ENCODE measurements at places on chromosomes 1 and 21.

- no peak for DNase-seq
These were observed 9.0 kb downstream of the TRIM67 start for GRCh38 chr1:231170875-231171274.

- DNase-seq, result no peak
These were observed 119.1 kb upstream of the GRIK3 start for GRCh38 chr1:37153116-37154100.

- DNase-seq, result no peak
These were observed 27.9 kb upstream of the ATP2B4 start for GRCh38 chr1:203598752-203599151.

DNA sequence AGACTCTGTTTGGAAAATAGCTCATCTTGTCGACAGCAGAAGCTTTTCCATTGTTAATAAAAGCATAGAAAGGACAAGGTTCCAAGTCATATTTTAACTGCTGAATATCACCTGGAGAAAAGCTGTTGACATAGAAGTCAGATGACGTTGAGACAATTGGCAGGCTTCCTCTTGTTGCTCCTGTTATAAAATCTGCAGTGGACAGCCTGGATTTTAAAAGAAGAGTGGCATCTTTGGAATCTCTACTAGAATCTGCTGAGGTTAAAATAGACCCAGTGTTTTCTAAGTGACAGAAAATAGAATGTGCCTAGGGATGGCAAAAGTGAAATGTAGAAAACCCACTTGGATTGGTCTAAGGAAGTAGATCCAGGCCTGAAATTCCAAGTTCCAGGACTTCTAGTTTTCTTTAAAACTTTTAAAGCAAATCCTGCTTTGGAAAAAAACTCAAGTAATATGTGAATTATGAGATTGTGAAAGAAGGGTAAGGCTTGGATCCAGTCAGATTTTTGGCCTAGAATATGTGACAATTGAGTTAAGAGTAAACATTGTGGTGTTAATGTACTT, 53.6 kb upstream of the NEXN start:
- DNase-seq, result no peak

- DNase-seq, result no peak
These were observed 68.1 kb downstream of the RPS6KA1 start for GRCh38 chr1:26597629-26598039.

DNA sequence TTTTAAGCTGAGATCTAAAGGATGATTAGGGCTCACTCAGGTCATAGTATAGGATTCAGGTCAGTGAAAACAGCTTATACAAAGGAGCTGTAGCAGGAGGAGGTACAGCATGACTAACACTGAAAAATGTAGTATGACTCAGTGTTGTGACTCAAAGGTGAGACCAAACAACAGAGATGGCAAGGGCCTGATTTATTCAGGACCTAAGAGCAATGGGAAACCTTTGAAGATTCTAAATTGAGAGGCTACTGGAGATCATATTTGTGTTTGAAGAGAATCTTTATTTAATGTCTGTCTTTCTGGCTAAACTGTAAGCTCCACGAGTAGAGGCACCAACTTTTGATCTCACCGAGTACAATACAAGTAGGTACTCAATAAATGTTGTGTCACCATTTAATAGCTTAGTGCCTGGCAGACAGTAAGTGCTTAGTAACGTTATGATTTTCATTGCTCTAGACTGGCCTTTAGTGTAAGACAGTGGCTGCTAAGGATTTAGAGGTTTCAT, 43.5 kb downstream of the PRKAA2 start:
- no peak for DNase-seq

GRCh38 chr1:184302346-184302745, 84.5 kb upstream of the C1orf21 start:
- DNase-seq, result no peak

GRCh38 chr1:20663365-20663764, 2.2 kb upstream of the DDOST start:
- no peak for DNase-seq

DNA sequence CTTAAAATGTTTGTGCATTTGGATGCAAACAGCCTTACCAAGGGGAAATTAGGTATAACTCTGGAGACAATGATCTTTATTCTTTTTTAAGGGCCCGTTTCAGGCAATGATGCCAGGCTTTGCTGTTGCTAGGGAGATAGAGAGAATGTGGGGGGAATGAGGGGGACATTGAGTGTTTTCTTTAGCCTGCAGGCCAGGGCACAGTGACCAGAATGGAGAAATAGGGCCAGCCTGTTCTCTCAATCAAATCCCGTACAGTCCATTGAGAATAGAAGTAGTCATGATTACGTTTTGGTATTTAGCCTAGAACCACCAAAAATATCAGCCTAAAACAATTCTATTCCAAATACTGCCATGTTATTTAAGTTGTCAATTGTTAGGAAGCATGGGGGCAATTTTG, 49.0 kb downstream of the RGS7 start:
- no peak for DNase-seq

DNA sequence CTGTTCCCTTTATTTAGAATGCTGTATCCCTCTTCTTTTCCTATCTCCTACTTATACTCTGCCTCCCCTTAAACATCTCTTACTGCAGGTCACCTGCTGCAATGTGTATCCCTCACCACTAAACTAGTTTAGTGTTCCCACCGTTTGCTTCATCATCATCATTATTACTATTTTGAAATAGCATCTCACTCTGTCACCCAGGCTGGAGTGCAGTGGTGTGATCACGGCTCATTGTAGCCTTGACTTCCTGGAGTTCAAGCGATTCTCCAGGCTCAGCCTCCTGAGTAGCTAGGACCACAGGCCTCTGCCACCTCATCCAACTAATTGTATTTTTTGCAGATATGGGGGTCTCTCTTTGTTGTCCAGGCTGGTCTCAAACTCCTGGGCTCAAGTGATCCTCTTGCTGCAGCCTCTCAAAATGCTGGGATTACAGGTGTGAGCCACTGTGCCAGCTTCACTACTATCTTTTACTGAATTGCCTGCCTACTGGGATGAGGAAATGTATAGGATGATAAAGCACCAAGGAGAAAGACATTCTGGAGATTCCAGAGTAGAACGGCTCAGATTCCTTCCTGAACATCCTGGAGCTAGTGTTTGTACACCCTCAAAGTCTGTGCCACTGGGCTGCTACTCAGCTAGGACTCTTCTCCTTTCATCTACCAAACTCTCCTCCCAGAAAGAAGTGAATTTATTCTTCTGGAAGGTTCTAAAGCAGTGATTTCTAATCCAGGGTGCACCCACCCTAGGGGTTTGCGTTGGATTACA, 8.6 kb upstream of the IFNAR1 start:
- no peak for DNase-seq

DNA sequence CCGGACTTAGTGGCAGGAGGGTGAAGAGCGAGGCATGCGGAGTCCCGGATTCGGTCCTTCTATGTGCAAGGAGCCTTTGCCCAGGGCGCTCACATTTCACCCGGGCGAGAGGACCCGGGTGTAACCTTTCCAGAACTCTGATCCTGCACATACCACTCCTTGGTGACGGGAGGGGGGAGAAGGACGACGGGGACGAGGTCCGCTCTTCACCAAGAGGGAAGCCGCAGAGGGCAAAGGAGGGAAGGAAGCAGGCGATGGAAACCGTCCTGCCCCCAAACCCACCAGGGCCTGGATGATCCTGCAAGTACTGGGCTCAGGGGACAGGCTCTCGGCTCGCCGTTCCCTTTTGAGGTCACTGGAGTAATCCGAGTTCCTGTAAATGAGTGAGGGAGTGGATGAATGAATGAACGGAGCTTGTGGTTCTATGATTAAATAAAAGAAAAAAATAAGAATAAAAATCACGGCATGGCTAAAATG, 993 bp downstream of the SYPL2 start:
- no peak for DNase-seq

DNA sequence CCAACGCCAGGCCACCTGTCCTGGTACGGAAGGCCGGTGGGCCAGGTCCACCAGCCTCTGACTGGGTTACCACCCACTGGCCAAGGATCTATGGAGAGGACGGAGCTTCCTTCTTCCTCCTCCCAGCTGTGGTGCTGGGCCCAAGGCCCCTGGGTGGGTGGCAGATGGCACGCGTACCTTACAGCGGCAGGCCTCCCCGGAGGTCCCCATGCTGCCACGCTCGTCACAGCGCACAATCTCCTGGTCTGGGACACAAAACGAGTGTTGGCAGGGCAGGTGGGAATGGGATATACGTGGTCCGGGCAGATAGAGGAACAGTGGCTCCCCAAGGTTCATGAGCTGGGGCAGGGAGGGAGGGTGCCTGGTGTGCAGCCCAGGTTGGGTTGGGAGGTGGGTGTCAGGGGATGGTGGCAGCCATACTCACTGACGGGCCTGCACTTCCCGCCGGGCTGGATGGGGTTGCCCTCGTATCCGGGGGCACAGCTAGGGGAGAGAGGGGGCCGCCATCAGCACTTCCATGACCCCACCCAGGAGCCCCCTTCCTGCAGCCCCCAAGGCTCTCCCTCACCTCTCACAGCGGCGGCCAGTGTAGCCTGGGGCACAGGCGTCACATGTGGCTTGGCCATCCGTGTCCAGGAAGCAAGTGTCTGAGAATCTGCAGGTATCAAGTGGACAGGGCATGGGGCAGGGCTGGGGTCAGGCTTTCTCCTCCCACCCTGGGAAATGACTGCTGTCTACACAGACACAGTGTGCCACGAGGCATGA, 58.9 kb downstream of the HSPG2 start:
- no peak for DNase-seq

GRCh38 chr1:54885807-54886723, 930 bp downstream of the DHCR24 start:
- DNase-seq, result no peak

DNA sequence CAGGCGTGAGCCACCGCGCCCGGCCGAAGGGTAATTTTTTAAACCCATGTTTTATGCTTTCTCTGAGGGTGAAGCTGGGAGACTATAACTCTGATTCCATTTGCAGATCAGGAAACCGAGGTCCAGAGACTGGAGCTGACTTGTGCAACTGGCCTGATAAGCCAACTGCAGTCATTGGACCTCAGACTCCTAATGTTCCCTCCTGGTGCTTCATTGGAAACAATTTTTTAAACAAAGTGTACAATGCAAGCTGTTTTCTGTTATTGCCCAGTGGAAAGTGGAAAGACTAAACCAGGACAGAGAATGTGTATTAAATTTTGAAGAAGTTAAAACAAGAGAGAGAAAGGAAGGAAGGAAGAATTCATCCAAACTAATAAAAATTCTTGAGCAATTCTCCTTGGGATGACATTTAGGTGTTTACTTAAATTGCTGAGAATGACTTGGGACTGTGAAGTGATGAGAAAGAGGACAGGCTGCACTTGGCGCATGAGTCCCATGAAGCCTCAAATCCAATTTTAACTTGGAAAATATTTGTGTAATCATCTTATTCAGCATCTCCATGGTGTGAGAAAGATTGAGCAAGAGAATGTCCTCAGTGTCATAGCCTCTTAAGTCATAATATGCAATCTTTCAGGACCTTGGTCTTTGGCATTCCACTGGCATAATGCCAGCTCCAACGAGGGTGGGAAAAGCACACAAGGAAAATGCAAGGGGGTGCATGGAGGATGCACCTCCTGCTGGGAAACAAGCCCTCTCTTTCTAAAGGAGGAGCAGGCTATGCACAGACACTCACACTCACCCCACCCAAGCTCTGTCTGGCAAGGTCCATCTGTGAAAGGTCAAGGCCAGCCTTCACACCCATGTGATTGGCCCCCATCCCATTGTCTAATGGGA, 342.0 kb downstream of the SIPA1L2 start:
- no peak for DNase-seq

- DNase-seq, result no peak
These were observed 126.2 kb downstream of the FGGY start for GRCh38 chr1:59422921-59423575.

DNA sequence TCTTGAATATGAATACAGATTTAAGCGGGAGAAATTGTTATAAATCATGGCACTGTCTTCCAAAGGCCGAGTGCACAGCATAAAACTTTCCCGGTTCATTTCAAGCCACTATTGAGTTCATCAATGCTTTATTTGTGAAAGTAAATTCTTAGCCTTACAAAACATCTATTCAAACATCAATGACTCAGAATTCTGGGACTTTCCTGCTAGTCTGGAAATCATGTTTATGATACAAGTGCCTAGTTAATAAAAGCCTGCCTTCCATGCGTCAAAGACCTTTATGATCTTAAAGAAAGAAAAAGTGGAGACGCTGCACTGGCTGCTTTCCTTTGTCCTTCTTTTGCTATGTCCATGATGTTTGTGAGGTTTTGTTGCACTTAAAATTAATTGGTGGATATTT, 137.7 kb downstream of the SETD4 start:
- no peak for DNase-seq

- DNase-seq, result no peak
These were observed 139.9 kb downstream of the ASTN1 start for GRCh38 chr1:177024623-177025022.

DNA sequence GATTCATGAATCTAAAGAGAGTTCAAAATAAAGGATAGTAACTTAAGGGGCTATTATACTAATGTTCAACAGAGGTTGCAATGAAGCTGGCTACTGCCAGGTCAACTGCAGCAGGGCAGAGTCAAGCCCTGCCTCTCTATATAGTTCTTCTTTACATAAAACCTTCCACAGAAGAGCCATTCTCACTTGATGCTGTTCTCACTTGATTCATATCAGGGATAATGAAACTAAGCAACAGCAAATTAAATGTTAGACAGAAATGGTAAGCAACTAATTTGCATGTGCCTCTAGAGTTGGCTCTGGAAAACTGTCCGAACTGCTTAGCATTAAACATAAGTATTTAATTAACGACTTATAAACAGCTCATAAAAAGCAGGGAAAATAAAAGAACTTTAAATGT, 17.4 kb downstream of the CCSAP start:
- no peak for DNase-seq
